ENCODE measurements at places on chromosomes 16 and 17. TPM values are rescaled to one million over a fixed set of nuclear protein-coding genes. Genes with fewer than 3 reads are reported as not detected.

The FOXJ1 gene
- total RNA-seq, result 2.8 TPM

DNA sequence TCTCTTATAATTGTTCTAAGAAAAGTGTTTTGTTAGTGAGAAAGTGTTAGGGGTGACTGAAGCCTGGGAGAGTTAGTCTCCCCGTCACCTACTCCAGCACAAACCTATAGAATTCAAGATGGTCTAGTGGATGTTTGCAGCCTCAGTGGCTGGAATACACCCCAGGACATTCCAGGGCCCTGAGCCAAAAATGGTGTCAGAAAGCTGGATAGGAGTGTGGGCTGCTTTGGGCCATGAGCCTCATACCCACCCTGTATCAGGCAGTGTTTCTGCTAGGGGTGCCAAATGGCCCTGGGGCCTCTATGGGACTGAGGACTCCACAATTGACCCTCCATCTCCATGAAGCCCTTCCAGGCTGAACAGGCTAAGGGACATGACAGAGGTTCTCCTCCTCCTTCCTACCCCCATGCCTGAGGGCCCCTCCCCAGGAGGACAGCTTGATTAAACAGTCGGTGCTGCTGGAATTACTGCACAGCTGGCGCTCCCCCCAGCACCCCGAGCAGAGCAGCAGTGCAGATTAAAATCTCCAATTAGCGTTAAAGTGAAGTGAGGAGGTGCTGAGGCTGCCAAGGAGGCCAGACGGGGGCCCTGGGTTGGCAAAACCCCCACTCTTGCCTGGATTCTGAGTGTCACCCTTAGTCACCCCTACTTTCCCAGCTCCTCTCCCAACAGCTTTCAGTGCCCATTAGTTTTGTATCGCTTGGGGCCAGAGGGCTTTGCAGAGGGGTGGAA lies 59.1 kb downstream of the NEUROD2 start:
- DNase-seq, result no peak

GRCh38 chr17:19937522-19937921 lies 40.1 kb downstream of the AKAP10 start:
- no peak for DNase-seq

- DNase-seq, result no peak
Measured at GRCh38 chr17:78650093-78650715, 73.0 kb upstream of the DNAH17 start.
